ENCODE measurements at places on chromosomes 3 and 15.

DNA sequence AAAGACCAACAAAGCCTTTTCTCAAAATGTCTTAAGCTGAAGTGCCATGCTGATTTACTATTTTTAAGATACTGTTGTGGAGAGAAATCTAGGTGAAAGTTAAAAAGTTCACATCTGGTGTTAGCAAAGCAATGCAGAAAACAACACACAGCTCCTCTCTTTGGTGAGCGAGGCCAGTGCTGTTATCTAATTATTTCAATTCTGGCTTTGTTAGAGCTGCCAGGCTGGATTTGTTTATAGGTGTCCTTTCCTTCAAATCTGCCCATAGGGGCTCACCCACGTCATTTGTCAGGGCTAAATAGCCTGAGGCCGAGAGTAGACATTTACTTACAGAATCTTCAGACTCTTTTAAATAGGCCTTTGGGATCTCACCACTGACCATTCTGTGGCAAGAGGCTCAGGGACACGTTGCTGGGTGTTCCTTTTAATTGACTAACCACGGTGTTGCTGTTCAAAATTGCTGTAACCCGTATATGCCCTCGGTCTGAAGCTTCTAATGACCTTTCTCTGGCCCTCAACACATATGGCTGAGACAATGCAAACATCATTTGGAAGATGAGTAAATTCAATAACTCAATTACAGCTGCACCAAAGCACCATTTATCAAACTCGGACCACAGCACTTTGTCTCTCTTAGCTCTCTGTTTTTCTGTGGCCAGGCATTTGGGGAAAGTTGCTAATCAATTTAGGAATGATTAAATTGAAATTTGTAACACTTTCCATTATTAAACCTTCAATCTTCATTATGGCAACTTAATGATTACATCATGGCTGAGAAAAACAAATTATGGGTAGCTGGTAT, 152.6 kb downstream of the PDZRN3 start:
- DNase-seq = no peak

DNA sequence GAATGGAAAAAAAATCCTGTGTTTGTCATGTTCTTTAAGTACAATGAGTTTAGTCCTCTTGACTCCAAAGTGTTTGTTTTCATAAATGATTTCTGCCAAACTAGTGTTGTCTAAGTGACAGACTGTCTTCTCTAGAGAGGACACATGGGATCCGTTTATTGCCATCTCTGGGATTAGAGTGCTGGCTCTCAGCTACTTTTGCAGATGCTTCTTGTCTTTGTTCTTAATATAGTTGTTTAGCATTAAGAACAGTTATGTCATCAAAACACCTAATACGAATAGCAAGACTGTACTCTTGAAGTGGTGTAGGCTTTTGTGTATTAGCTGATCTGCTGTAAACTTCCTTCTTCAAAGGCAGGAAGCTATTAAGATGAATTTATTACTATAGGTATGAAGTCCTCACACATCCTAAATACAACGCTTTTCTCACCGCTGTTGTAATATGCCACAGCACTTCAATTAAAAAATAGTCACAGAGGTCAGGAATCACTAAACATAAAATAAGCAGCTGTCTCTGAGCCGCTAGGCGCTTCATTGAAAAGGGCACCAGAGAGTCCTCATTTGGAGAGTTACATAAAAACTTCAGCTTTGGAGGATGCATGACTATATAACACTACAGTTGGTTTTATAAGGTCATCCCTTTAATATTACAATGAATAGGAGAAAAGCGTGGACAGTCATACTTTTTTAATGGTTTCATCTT, 128.3 kb upstream of the ZNF385D start:
- DNase-seq = no peak

- no peak for DNase-seq
Measured at GRCh38 chr3:190972840-190973270, 110.4 kb upstream of the GMNC start.

- DNase-seq = no peak
Measured at GRCh38 chr3:159843840-159844730, 144.6 kb upstream of the IL12A start.

- no peak for DNase-seq
Measured at GRCh38 chr3:8279476-8279875, 222.1 kb upstream of the LMCD1 start.

DNA sequence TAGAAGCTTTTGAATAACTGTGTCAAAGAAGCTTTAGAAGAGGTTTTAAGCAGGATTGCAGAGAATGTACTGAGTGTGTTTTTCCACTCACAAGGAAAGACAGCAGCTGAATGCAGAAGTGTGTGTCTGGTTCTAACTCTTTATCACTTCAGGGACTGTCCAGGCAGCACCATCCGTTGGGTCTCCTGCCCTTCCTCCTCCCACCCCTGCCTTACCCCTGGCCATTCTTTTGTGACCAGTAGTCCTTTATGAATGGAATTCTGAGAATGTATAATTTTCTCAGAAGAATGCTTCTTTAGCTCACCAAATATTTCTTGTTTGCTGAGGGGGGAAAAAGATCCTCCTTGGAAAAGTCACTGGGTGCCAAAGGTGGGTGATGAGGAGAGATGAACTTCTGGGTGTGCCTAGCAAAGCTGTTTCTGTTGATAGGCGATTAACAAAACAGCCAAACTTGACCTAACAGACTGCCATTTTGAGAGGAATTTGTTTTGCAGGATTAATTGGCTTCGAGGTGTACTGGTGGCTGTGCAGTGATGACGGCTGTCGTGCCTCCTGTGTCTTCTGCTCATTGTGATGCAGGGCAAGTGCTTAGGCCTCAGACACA, 70.9 kb downstream of the IGF1R start:
- DNase-seq = no peak

DNA sequence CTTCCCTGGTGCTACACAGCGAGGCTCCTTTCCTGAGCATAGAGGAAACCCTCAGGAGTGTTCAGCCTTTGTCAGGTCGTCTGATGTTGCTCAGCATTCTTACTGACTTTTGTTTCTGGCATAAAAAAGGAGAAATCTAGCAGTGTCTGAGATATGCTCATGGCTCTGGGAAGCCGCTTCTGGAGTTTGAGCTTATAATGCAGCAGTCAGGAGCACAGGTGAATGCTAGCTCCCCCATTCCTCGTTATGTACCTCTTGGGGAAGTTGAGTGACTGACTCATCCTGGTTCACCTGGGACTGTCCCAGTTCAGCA, 49.2 kb upstream of the MYZAP start:
- DNase-seq = no peak

- no peak for DNase-seq
Measured at GRCh38 chr15:91525751-91526150, 327.8 kb upstream of the SLCO3A1 start.

- DNase-seq = no peak
Measured at GRCh38 chr3:30539772-30540171, 66.6 kb upstream of the TGFBR2 start.

DNA sequence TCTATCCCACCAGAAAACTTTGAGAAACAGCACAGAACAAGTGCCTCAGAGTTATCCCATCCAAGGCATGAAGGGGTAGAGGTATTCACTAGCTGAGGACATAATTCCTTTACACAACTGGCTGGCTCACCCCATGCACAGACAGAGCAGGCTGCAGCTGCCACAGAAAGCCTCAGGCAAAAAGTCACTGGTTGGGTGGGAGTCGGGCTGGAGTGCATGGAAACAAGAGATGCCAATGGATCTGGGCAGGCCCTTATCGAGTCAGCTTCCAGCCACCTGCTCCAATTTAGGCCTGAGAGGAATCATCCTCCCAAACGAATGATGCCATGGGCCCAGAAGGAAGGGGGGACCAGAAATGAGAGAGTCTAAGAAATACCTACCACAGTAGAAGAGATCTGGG, 83.0 kb downstream of the RSL24D1 start:
- DNase-seq = no peak

DNA sequence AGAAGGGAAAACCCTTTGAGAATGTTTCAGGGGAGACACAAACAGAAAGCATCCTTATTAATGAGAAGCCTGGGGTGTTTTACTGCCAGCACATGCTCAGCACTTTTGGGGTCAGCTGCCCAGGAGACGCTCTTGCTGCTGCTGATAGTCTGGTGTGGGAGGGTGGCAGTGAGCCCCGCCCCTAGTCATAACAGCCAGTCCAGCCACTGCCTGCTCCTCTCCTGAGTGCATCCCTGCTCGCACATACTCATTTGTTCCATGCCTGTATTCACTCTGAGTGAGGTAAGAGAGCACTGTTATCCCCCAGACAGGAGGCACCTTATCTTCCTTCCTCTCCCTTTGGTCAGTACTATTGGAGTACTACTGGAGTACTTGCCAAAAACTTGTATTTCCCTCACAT, 101.3 kb downstream of the ETFA start:
- DNase-seq = no peak

DNA sequence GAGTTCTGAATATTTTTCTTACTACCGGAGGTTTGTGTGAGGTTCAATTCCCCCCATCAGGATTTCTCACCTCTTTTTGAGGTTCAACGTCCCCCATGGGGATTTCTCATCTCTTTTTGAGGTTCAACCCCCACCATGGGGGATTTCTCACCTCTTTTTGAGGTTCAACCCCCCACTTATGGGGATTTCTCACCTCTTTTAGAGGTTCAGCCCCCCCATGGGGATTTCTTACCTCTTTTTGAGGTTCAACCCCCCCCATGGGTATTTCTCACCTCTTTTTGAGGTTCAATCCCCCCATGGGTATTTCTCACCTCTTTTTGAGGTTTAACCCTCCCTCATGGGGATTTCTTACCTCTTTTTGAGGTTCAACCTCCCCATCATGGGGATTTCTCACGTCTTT, 26.3 kb downstream of the NDUFB4 start:
- no peak for DNase-seq

GRCh38 chr3:65170390-65171042, 482.7 kb upstream of the ADAMTS9 start:
- no peak for DNase-seq

DNA sequence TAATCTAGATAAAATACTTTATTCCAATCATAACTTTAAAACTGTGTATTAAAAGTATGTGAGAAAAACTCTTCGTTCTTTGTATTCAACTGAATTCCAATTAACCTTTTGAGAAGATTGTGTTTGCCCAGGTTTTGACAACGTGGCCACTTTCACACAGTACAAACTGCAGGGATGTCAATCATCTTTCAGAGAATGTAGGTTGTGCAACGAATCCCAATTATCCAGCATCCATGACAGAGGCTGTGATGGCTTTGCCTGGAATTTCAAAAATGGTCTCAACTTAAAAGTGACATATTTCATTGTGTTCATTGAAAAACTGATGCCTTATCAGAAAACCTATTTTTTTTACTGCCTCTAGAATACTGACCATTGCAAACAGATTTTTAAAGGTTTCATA, 615.1 kb upstream of the KCNMB2 start:
- DNase-seq = no peak

DNA sequence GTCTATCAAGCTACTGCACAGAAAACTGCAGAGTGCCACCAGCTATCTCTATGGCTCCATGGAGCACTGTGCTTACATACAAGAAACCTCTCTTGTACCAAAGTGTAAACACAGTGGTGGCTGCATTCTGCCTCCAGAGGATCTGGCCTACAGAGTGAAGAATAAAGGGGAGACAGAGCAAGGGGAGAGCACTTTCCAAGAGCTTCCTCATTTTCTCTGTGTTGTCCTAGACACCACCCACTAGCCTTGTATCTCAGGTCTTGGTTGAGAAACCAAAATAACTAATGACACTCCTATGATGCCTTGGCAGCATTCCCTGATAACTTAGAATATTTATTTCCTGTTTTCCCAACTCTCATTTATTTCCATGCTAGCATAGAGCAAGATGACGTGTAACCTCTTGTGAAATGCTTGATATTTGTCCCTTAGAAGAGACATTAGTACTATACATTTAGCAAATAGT, 56.9 kb upstream of the PHLDB2 start:
- no peak for DNase-seq

GRCh38 chr3:189685860-189686259, 54.7 kb downstream of the TP63 start:
- no peak for DNase-seq

GRCh38 chr15:90087454-90088154, 14.7 kb downstream of the IDH2 start:
- peak; percentile 19 for DNase-seq

DNA sequence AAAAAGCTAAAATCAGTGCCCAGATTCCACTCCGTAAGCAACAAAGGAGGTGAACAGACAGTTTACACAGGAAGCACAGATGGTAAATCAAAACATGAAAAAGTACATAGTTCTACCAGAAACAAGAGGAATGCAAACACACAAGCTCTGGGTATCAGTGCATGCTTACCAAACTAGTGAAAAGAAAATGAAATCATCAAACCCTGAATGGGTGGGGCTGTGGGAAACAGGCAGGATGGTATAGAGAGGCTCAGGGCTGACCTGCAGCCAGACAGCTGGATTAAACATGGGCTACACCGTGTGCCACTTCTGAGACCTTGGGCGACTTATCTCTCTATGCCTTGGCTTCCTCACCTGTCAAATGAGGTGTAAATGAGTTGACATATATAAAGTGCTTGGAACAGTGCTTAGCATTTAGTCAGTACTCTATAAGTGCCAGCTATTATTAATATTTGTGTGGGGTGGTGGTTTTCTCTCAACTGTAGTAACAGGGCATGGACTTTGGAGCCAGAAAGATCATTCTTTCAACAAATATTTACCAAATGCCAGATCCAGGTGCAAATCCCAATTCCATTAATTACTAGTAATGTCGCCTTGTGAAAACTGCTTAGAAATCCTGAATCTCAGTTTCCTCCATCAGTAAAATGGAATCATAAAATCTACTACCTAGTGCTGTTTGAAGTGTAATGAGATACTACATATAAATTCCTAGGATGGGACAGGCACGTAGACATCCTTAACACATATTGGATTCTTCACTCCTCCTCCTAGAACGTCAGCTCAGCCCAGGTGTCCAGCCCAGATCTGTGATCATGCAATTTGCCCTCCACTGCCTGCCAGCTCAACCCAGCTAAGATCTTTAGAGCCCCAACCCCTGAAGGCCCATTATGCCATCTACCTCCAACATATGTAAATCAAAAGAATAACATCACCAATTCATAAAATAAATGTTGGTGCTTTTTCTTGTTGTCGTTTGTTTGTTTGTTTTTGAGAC, 55.5 kb upstream of the SMAD3 start:
- no peak for DNase-seq

- no peak for DNase-seq
Measured at GRCh38 chr3:27521179-27521871, 37.1 kb upstream of the SLC4A7 start.

DNA sequence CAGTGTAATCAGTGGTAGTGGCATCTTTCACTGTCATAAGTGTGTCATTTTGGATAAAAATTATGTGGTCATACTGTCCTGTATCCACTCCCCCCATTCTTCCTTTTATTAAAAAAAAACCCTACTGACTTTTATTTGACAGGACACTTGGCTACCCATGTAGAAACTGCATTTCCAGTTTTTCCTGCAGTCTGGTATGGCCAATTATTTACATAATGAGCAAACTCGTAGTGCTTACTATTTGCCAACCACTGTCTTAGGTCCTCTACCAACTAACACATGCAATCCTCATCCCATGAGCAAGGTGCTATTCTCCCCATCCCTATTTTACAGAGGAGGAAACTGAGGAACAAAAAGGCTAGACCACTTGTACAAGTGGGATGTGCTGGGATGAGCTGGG, 129.1 kb downstream of the MECOM start:
- DNase-seq = no peak

- DNase-seq = no peak
Measured at GRCh38 chr3:27939940-27940339, 217.8 kb upstream of the EOMES start.

- DNase-seq = no peak
Measured at GRCh38 chr3:112038863-112039262, 4.3 kb downstream of the TMPRSS7 start.

All from CD4-positive, alpha-beta T cell treated with Interleukin-17A for 1 hour (primary cell).